ENCODE measurements at places on chromosomes 13 and 19.

- DNase-seq = peak; percentile 55
Observed at GRCh38 chr13:68727165-68727564, 1380.5 kb upstream of the ATXN8OS start.

DNA sequence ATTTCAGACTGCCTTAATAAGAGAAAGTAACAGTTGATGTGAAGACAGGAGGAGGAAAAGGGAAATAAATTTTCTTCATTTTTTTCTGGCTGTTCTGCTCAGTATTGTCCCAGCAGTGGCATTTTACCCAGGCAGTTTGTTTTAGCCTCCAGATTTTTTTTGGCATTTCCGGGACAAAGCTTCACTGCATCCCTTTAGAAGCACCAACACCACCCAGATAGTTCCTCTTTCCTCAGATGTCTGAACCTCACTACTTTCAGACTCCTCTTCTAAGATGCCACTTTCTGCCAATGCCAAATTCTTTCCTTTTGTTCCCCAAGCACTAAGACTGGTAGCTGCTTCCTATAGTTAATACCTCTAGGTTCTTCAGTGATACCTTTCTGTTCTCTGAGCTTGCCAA is 480.1 kb upstream of the SLC10A2 start:
- no peak for DNase-seq

GRCh38 chr13:40429706-40430545 is 236.5 kb downstream of the FOXO1 start:
- DNase-seq = no peak

DNA sequence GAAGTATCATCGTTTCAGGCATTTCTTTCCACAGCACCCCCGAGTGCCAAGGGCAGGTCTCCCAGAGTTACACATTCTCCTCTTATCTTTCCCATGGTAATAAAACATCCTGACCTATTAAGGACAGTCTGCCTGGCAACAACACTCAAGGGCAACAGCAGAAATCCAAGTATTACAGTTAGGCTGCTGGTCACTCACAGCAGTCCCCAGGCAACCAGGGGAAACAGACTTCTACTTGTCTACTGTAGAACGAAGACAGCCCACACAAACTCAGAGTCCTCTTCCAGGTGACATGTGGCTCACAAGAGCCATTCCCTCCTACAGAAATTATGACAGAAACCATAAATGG is 24.3 kb downstream of the RCBTB1 start:
- no peak for DNase-seq

DNA sequence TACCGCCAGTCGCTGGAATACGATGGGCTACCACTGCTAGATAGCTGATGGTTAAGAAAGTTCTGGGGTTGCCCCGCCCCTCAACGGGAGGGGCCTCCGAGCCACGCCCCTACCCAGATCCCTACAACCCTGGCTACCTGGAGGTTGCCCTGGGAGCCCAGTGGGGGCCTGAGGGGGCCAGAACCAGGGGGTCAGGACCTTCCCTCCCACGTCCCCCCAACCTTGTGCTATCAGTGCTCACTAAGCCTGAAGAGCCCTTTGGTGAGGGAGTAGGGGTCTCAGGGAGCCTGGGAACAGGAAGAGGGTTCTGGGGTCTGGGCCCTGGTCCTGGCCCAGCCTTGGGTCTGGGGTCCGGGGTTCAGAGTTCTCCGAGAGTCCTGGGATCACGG is 8.9 kb downstream of the OCEL1 start:
- DNase-seq = peak; percentile 62

DNA sequence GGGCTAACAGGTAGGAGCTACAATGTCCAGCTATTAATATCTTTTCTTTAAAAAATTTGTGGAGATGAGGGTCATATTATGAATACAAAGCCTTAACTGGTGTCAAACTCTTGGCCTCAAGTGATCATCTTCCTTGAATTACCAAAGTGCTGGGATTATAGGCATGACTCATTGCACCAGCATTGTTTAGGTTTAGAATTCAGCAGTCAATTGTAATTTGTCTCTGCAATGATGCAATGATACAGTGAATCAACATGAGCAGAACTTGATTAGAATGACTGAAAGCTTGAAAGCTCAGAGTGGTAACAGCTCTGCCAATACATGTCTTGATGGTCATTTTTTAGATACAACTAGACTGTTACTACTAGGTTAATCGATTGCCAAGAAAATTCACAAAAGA is 752.8 kb upstream of the MIR17HG start:
- no peak for DNase-seq

- peak; percentile 62 for DNase-seq
Observed at GRCh38 chr13:49444524-49445395, 686 bp downstream of the SETDB2 start.

GRCh38 chr13:91017031-91017668 is 330.3 kb upstream of the MIR17HG start:
- DNase-seq = peak; percentile 71

- no peak for DNase-seq
Observed at GRCh38 chr13:41699759-41700158, 242.4 kb downstream of the RGCC start.

GRCh38 chr19:40735013-40735771 is 15.1 kb downstream of the ACTMAP start:
- no peak for DNase-seq

- DNase-seq = no peak
Observed at GRCh38 chr19:34556488-34556887, 74.9 kb downstream of the WTIP start.

DNA sequence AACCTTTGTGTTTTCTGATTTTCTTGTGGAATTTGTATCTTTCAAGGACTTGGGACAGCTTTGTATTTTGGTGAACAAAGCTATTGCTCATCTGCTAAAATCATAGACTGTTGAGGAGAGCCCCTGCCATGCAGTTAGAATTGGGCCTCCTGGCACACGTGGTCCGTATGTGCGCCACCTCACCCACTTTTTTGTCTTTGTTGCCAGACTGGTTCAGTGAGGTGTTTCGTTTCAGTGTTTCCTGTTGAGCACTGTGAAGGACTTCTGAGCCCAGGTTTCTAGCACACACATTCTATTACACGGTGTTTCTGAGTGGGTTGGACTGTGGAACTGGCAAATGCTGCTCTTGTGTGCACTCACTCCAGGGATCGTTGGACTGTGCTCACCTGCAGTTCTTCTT is 37.6 kb upstream of the RNF113B start:
- peak; percentile 71 for DNase-seq

DNA sequence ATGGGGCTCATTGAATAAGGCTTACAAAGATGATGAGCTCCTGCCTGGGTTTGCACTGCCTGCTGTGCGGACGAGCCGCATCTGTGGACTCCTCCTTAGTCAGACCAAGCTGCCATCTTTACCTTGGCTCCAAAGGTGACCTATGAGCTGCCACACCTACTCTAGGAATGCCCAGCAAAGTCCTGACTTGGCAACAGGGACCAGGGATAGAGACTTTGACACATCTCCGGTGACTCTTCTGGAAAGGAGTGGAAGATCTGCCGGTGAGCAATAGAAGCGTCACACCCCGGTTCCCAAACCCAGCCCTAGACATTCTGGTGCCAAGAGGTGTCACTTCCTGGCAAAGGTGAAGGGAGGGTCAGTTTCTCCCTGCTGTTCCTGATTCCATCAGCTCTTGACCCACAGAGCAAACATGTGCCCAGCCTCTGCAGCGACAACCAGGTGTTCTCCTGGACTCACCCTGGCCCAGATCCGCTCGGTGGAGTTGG is 50.2 kb upstream of the GTF3A start:
- no peak for DNase-seq

DNA sequence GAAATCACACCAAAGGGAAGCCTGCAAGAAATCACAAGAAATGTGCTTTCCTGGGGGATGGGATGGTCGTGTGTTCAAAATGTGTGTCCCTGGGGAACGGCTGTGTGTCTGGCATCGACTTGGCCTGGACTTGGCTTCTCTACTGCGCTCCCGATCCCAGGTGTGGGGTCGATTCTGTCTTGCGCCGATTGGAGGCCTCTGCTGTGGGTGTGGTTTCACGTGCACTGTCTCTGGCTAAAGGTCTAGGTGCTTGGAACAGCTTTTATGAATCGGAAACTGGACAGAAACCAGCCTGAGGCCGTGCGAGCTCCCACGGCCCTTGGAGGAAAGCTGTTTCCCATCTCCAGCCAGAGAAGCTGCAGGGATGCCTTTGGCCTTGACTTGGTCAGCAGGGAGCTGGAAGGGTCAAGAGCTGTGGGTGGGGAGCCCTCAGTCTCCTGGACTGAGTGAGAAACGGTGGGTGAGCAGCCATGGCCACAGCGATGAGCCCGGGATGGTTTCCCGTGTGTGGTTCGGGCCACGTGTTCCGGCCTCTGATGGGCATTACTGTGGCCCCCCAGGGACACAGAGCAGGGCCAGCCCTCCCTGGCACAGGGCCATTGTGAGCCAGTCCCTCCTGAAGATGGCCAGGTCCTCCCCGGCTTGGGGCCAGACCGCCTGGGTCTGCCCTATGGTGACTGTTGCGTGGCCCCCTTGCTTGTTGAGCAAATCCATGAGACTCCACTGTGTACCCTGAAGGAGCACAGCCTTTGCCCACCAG is 29.7 kb downstream of the MCF2L start:
- no peak for DNase-seq

- DNase-seq = no peak
Observed at GRCh38 chr13:56615572-56615971, 525.1 kb upstream of the PRR20A start.

DNA sequence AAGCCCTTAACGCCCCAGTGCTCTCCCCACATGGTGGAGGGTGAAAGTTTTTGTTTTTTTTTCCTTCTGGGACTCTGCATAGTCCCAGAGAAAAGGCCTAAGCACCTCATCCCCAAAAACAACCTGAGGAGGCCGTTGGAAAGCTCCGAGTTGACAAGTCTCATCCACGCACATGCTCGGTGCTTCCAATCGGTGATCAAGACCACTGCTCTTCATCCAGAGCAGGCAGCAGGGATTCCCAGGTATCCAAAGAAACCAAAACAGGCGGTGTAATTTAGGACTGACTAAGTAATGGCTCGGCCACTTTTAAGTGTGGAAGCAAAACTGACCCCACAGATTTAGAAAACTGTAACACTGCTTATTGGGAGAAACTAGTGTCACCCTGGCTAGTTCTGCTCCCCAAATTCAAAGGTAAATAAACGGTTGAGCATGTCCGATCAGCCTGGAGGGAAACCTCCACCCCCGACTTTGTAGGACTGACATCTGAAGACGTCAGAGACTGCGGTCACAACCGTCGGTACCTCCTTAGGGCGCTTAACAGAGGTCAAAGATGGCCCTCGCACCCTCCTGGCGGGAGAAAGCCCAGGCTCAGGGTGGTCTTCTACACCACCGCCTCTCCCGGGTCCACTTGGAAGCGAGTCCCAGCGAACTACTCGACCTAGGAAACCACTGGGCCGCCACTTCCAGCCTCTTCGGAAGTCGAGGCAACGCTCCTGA is 997 bp upstream of the ZNF446 start:
- DNase-seq = no peak

- DNase-seq = peak; percentile 43
Observed at GRCh38 chr13:97460004-97460775, 26.2 kb downstream of the RAP2A start.

DNA sequence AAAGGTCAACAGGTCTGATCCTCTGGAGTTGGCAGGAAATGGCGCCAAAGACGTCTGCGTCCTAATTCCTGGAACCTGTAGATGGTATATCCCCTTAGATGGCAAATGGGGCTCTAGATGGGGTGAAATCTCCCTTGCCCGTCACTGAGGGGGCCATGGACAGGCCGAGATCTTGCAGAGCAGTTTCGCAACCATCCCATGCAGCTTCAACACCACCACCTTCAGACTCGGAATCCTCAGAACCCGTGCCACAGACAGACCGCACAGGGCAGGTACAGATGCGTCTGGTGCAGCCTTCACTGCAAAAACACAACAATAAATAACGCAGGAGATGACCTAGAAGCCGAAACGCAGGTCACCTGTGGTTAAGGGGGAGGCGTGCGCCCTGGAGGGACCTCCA is 17.7 kb downstream of the REXO1 start:
- DNase-seq = no peak

DNA sequence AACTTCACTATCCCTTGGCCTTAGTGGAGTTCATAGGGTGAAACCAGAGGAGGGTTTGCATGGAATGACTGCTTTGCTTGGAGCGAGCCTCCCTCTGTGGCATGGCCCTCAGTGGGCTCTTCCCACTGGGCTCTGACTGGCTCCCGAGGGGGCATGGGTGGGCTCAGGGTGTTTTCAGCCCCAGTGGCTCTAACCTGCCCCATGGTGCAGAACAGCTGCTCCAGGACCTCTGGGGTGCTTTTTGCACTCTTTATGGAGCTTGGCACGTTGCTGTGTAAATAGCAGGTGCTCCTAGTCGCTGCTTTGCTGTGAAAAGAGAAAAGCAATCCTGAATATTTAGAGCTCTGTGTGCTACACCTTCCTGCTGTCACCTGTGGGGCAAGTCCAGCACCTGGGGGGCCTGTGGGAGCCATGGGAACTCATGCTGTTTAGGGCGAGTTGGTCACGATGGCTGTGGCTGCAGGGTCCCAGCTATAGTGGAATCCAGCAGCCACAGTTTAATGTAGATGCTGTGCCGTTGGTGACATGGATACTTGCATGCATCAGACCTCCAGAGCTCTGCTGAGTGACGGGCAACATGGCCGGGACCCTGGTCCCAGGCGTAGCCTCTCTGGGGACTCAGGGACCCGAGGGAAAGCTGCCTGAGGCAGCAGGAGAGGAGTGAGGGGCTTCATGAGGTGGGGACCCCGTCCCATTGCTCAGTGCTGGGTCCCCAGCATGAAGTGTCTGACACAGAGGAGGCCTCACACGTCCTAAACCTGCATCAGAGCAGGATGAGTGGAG is 14.3 kb upstream of the MCF2L start:
- peak; percentile 34 for DNase-seq

- peak; percentile 37 for DNase-seq
Observed at GRCh38 chr13:77637588-77637987, 59.9 kb upstream of the SLAIN1 start.

- no peak for DNase-seq
Observed at GRCh38 chr19:51430221-51430620, 12.8 kb upstream of the SIGLEC10 start.

GRCh38 chr19:49331616-49332055 is 3.6 kb upstream of the CD37 start:
- no peak for DNase-seq

DNA sequence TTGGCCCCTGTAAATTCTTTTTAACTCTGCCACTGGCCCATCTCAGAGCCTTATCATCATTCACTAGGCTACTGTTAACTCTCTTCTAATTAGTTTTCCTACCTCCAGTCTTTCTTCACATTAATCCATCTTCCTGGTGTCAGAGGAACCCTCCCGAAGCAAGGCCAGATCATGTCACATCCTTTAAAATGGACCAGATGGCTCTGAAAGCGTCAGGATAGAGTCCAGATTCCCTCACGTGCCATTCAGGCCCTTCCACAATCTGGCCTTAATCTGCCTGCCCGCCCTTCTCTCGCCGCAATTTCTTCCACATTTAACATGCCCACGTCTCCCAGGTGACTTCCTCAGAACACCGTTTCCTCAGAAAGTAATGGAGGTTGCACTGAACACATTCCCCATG is 86.5 kb downstream of the RFC3 start:
- DNase-seq = no peak

- no peak for DNase-seq
Observed at GRCh38 chr13:78997902-78998629, 339.1 kb upstream of the OBI1 start.

GRCh38 chr13:40974460-40975407 is 44.4 kb downstream of the ELF1 start:
- no peak for DNase-seq

- no peak for DNase-seq
Observed at GRCh38 chr19:44820648-44821609, 12.0 kb downstream of the BCAM start.
